Posterior vena cava (tissue), 2 donors: ENCODE measurements at places on chromosomes 12 and 14. TPM values are rescaled to one million over a fixed set of nuclear protein-coding genes. Genes with fewer than 3 reads are reported as not detected.
A peak's percentile ranks its signal among the peaks of the same experiment; 100 is the strongest.

DNA sequence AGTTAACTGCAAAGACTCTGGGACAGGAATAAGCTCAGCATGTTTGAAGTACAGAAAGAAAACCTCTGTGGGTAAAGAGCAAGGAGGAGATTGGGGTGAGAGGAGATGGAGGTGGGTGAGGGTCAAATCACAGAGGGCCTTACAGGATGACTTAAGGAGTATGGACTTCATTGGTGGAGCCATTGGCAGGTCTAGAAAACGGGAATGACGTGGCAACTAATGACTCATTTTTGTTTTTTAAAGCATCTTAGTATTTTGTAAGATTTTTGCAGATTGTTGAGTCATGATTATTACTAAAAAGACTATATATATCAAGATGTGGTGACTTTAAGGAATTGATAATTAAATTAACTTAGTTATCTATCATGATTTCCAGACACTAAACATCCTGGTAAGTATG, 18.5 kb downstream of the UTP20 start:
- no peak for DNase-seq

GRCh38 chr12:6927379-6928021, at the start of gene ATN1:
Gene ATN1, plus strand, starts transcription at chr12:6927959. Its CDS starts 6,043 bp downstream, at chr12:6934002.
- DNase-seq = peak; percentile 94

DNA sequence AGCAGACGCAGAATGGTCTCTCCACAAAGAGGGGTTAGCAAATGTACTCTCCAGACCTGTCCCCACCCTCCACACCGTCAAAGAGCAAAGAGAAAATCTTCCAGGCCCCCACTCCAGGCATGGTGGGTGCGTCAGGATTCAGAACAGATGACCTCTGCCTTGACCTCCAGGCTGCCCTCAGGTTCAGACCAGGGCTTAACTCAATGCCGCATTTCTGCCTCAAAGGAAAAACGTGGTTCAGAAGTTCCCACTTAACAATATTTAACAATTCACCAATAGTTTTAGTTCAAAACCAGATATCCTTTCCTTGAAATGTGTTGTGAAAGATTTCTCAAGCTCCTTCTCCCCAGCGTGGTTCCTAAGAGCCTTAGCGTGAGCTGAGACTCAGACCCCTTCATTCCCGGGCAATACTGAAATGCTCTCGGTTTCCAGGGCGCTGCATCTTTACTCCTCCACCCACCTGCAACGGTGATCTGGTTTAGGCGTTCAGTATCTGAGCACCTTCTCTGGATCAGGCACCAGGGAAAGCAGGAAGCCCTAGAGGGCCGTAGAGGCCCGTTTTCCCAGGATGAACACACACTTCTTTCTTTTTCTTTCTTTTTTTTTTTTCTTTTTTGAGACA, 22.9 kb downstream of the HSP90AA1 start:
- DNase-seq = no peak

DNA sequence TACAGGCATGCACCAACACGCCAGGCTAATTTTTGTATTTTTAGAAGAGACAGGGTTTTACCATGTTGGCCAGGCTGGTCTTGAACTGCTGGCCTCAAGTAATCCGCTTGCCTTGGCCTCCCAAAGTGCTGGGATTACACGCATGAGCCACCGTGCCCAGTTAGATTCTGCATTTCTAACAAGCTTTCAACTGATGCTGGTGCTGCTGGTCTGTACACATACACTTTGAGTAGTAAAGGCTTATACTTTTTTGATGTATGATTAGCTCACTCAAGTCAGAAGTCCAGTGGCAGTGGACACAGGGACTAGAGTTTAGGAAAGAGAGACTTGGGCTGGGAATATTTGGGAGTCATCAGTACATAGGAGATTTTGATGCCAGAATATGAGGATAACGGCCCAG, 2.2 kb upstream of the TBC1D15 start:
- no peak for DNase-seq

Gene ADAM21
- total RNA-seq = not detected

DNA sequence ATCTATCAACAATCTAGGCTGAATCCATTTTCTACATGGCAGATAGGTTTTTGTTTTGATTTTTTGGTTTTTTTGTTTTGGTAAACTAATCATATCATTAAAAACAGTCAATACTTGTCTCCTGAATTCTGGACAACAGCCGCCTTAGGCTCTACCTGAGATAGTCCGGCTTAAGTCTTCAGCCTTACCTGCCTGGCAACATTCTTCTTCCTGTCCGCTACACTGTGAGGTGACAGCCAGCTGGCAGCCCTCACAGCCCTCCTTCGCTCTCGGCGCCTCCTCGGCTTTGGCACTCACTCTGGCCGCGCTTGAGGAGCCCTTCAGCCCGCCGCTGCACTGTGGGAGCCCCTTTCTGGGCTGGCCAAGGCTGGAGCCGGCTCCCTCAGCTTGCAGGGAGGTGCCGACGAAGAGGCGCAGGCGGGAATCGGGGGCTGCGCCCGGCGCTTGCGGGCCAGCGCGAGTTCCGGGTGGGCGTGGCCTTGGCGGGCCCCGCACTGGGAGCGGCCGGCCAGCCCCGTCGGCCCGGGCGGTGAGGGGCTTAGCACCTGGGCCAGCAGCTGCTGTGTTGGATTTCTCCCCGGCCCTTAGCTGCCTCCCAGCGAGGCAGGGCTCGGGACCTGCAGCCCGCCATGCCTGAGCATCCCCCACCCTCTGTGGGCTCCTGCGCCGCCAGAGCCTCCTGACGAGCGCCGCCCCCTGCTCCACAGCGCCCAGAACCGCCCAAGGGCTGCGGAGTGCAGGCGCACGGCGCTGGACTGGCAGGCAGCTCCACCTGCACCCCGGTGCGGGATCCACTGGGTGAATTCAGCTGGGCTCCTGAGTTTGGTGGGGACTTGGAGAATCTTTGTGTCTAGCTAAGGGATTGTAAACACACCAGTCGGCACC, 49.0 kb downstream of the MDGA2 start:
- DNase-seq = no peak

Gene ADCY4
- total RNA-seq = 35.2 TPM

DNA sequence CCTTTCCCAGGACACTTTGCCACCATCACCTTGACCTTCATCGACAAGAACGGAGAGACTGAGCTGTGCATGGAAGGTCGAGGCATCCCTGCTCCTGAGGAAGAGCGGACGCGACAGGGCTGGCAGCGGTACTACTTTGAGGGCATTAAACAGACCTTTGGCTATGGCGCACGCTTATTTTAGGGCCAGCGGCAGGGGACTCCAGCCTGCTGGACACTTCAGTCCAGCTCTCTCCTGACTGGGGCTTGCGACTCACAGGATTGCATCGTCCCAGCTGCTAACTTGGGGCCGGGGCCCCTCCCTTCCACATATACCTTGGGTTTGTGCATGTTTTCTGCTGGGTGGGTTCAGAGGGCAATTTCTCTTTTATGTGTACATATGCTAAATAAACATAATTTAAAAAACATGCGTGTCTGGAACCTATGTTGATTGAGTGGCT, 11.2 kb downstream of the AHSA1 start:
- no peak for DNase-seq

Gene SLC6A15
- 0.97 TPM for total RNA-seq

GRCh38 chr14:34093883-34094282, 143.0 kb upstream of the EGLN3 start:
- no peak for DNase-seq

DNA sequence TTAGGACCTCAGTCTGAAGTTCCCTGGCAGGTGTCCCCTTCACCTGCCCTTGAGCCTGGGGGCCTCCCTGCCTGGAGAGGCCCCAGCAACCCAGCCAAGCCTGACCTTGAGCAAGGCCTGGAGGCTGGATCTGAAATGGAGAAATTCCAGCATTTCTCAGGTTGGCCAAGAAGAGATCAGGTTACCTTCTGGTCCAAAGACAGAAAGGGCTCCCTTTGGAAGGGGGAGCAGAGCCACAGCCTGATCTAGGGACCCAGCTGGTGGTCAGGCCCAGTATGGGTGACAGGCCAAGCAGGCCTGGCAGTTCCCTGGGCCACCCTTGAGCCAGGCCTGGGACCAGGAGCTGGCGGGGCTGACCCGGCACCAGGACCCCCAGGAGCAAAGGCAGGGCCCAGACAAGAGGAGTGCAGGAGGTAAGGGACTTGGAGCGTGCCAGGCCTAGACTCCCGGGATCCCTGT, 82.8 kb downstream of the TNFAIP2 start:
- DNase-seq = peak; percentile 69
